ENCODE measurements at places on chromosomes 6 and 20.
A peak's percentile ranks its signal among the peaks of the same experiment; 100 is the strongest.

DNA sequence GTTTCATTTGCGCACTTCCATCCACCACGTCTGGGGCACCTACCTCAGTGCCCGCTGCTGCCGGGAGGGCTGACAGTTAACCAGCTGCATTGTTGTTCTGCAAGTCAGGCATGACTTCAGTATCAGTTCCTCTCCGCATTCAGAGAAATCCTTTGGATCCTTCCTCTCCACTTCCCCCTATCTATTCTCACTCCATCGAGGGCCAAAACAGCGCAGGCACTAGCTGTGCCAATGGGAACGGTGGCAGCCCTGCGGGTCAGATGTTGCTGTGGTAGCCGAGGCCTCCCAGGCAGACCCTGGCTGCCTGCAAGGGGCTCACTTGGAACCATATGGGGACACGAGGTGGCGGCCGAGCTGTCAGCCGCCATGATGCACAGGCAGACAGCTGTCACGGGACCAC is 64.2 kb upstream of the INSM1 start:
- DNase-seq, result no peak

DNA sequence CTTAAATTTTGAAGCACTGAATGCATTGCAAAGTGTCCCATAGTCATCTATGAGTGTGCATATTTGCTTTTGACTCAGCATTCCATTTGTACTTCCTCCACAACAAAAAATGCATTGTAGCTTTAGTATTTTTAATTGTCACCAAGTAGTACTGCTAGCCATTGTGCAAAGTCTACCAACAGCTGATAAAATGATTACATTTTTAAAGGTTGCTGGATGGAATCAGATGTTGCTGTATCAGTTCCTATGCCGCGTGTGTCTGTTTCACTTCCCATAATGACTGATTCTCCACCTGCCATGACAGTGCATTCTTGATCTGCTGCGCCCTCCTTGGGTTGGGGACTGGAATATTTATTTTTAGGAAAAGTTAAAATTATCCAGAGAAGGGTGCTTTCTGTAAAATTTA is 41.2 kb downstream of the SLX4IP start:
- no peak for DNase-seq

DNA sequence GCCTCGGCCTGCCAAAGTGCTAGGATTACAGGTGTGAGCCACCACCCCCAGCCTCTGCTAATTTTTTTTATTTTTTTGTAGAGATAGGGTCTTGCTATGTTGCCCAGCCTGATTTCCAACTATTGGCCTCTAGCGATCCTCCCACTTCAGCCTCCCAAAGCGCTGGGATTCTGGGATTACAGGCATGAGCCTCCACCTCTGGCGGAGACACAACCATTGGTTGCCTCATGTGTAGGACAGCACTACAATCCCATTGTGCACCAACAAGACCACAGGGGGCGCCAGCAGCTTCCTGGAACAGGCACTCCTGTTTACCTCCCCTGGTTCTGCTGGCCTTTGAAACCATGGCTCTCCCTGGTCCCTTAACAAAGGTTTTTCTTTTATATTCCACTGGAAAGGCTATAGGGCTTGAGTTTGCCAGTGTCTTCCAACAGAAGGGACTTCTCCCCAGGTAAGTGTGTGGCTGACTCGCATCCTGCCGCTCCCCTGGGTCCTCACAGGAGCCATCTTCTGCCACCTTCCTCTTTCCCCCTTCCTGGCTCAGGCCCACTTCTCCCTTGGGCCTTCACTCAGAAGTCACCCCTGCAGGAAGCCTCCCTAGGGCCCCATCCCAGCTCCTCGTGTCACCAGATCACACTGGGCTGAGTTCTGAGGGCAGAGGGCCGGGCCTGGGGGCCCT is 39.2 kb upstream of the TLDC2 start:
- peak; percentile 23 for DNase-seq

- peak; percentile 81 for DNase-seq
Observed at GRCh38 chr6:36546920-36547645, at the start of gene STK38. Gene STK38 (minus strand): TSS chr6:36547479. CDS start chr6:36540202, 7,277 bp downstream.

DNA sequence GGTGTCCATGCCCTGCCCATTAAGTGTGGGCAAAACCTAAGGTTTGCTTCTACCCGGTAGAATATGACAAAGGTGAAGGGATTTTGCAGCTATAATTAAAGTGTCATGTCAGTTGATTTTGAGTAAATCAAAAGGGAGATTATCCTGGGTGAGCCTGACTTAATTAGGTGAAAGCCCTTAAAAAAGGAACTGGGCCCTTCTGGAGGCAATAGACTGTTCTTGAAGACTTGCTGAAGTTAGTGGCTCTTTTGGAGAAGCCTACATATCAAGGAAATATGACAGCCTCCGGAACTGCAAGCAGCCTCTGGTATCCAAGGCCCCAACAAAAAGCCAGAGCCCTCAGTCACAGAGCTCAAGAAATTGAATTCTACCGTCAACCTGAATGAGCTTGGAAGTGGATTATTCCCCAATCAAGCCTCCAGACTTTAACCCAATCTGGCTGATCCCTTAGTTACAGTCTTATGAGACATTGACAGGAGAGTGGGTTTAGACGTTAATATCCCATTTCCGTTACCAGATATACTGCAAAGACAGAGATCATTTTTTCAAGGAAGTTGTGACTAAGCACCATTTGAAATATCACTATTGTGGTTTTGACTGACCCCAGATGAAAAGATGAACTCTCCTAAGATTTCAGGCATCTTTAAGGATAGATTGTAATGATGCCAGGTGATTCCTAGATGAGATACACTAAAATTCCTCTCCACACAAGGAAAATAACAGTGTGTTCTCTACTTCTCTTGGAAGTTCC is 303.4 kb downstream of the PLCB1 start:
- DNase-seq, result no peak

DNA sequence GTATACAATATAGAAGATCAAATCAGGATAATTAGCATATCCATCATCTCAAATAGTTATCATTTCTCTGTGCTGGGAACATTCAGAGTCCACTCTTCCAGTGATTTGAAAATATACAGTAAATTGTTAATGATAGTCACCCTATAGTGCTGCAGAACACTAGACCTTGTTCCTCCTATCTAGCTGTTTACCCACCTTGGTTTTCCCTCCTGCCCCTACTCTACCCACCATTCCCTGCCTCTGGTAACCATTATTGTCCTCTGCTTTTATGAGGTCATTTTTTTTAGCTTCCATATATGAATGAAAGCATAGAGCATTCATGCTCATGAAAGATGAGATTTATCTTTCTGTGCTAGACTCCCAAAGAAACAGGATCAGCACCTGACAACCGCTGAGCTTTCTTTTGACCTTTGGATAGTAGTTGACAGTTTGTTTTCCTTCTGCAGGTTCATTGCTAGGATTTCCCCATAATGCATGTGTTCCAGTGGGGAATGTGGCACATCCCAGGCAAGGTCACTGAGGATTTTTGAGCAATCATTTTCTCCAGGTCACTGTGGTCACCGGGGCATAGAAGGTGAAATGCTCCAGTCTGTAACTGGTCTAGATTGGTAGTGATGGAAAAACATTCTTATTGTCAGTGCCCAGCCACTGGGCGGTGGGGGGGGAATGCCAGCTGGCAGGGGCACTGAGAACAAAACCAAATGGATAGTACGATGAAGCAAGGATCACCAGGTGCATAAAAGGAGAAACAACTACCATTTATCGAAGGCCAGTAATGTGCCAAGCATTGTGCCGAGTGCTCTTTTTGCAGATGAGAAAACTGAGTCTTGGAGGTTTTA is 33.6 kb upstream of the BCAS1 start:
- no peak for DNase-seq

GRCh38 chr6:151357758-151358436 is 33.5 kb downstream of the ZBTB2 start:
- no peak for DNase-seq

GRCh38 chr6:165588515-165588914 is 74.5 kb downstream of the PDE10A start:
- DNase-seq, result no peak

- DNase-seq, result no peak
Observed at GRCh38 chr20:15220009-15220656, 882.7 kb upstream of the FLRT3 start.

DNA sequence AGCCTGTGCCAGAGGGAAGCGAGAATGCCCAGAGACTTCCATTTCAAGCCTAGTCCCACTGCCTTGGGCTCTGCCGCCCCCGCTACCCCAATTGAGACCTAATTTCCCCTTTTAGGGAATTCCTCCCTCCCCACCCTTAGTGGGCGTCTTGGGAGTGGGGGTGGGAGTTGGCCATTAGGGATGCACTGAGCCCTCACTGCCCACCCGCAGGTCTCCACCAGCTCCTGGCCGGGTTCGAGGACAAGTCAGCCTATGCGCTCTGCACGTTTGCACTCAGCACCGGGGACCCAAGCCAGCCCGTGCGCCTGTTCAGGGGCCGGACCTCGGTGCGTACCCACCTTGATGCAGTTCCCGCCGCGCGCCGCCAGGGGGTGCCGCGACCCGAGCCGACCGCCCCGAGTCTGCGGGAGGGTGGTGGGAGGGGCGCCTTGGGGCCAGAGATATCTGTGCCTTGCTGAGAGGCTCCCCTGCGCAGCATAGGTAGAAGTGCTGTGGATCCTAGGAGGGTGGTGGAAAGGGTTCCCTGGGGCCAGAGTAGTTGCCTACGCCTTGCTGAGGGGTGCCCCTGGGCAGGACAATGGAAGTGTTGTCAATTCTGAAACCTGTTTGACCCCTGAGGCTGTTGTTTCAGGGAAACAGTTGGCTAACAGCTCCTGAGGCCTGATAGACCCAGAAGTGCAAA is 9.2 kb downstream of the ITPA start:
- peak; percentile 59 for DNase-seq

GRCh38 chr6:2986722-2987221 is 12.9 kb upstream of the NQO2 start:
- no peak for DNase-seq

GRCh38 chr6:161064915-161065314 is 73.3 kb downstream of the MAP3K4 start:
- DNase-seq, result no peak

DNA sequence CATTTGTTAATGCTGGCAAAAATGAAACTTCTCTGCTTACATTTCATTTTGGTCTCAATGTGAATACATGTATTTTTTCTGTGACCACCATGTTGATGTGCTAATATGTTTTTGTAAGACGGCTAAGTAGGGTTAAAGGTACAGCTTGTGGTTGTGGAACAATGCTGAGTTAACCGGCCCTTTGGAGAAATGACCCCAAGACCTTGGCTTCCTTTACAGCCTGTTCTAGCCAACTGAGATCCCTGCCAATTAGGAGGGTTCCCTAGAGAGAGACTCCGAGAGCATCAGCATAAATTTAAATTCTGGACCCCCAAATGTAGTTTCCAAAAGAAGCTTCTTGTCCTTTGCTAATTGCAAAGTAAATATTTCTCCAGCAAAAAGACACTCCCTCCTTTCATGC is 44.4 kb downstream of the RSPO3 start:
- DNase-seq, result no peak

DNA sequence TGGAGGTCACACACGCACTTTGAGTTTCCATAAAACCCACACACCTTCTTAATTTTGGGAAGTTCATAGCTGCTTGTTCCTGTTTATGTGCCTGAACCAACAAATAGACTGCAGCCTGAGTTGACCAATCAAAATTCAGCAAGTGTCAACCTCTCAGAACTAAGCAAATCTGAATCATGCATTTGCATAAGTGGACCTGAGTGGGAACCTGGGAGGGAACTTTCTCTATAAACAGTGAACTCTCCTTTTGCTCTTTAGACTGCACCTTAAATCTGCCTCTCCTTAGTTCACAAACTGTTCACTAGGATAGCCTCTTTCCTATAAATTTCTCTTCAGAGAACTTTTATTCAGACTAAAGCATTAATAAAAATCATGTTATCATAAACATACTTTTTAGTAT is 37.9 kb downstream of the SLC17A1 start:
- DNase-seq, result no peak

- no peak for DNase-seq
Observed at GRCh38 chr6:95654176-95654575, 76.8 kb downstream of the MANEA start.

- no peak for DNase-seq
Observed at GRCh38 chr20:7903429-7903828, 36.8 kb downstream of the HAO1 start.

DNA sequence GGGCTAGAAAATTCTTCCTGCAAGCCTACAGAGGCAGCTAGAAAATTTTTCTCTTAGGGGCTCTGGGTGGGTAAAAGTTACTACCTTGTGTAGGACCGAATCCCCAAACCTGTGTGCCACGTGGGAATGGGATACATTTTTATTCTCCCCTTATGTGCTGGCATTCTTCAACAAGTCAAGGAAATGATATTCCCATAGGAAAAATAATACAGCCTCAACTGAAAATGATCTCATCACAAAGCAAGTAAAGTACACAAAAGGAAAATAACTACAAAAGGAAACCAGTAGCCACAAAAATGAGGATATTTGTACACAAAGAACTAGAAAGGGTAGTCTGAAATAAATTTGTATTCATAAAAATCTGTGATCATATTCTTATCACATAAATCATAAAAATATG is 298.1 kb downstream of the LAMA2 start:
- no peak for DNase-seq

GRCh38 chr6:26158581-26159356 is 71.5 kb downstream of the HFE start:
- DNase-seq, result peak; percentile 44

DNA sequence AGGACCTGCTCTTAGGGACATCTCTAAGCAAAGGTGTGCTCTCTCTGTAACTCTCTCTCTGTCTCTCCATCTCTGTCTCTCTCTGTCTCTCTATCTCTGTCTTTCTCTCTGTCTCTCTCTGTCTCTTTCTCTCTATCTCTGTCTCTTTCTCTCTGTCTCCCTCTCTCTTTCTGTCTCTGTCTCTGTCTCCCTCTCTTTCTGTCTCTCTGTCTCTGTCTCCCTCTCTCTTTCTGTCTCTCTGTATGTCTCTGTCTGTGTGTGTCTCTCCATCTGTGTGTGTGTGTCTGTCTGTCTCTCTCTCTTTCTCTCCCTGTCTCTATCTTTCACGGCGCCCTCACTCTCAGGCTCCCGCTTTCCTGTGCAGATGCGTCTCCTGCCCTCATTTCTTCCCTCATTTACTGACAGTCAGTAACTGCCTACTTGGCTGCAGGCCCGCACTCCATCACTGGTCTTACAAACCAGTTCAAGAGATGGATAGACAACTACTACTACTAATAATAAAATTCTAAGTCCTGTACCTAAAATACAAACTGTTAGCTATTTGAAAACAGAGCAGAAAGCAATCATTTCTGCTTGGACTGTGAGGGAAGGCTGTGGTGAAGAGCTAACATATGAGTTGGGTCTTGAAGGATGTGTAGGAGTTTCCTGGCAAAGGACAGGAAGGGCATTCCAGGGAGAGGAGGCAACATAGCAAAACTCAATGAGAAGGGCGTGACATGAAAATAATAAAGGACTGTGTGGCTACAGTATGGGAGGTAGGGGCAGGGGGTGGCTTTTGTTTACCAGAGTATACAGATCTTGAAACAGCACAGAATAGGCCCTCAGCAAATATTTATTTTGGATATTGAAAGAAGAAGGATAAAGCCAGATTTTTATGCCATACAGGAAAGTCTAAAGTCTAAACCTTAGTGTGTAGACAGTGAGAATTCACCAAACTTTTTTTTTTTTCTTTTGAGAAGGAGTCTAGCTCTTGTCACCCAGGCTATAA is 67.8 kb upstream of the TAB2 start:
- DNase-seq, result no peak

DNA sequence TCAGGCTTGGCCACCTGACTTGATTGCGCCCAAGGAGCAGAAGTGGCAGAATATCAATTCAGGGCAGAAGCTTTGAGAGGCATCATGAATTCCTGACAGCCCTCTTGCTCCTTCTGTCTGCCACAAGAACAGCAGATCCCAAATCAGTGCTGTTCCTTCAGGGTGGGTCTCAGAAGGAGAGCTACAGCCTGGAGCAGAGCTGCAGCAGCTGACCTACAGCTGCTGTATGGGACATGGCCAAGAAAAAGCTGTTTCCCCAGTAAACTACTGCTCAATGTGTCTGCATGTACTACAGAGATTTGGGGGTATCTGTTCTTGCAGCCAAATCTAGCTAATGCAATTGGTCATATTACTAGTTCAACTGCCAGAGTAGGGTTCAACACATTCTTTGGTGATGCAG is 69.0 kb downstream of the SLC22A3 start:
- DNase-seq, result no peak
